ENCODE measurements at places on chromosomes 12 and 14.

- no peak for DNase-seq
Measured at GRCh38 chr14:86604561-86604960, 1074.6 kb downstream of the FLRT2 start.

DNA sequence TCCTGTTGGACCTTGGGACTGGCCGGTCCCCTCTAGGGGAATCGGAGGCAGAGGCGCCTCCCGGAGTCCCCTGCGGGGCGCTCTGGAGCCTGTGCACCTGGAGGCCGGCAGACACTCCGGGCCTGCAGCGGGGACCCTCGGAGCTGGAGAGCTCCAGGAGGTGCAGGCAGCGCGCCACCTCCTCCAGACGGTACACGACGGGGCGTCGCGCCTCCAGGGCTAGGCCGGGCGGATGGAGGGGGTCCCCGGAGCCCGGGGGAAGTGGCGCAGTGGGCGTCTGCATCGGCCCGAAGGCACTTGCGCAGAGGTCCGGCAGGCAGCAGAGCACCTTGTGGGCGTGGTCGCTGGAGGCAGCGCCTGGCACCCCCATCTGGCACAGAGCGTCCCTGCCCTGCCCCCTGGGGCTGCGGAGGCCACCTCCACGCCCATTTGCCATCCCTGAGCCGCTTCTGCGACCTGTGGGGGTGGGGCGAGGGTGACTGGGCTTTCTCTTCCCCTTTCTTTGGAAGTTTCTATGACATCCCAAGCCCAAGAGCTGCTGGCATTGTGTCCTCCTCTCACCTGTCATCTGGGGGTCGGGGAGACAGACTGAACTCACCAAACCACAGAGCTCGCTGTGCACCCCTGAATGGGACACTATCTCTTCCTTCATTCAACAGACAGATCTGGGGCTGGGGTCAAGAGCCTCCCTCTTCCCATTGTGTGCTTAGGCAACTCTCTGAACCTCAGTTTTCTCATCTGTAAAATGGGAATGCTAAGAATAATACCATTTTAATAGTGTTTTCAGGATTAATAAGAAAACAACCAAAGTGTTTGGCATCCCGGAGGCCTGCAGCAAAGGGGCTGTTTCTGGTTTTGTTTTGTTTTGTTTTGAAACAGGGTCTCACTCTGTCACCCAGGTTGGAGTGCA, 37.5 kb upstream of the CORO1C start:
- no peak for DNase-seq

GRCh38 chr12:55955344-55955743, 10.5 kb downstream of the PMEL start:
- DNase-seq, result no peak

- no peak for DNase-seq
Measured at GRCh38 chr12:52119398-52120254, 40.1 kb downstream of the SMIM41 start.

GRCh38 chr14:103625356-103626095, 3.5 kb upstream of the KLC1 start:
- DNase-seq, result no peak

- DNase-seq, result no peak
Measured at GRCh38 chr12:68065687-68066086, 76.4 kb downstream of the IFNG-AS1 start.

DNA sequence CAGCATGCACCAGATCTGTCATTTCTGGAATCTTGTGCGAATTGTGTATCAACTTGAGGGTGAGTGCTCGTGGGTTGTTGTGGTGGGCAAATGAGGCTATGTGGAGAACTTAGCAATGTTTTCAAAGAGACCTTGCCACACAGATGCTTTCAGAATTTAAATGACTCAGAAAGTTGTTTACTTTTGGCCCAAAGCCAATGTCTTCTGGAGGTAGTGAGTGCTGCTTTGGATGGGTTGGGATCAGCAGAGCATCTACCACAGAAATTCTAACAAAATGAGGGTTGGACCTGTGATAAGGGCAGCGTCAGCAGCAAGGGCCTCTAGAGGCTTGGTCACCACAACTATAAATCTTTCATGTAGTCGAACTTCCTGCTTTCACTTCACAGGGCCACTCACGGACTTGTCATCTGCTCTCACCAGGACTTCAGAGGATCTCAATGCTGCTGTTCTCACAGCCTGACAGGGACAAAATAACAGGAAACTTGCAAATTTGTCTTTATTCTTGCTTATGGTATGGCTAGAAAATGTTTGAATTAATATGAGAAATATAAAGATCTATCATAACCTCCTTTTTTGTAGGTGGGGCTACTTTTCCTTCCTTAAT, 111.4 kb downstream of the DACT1 start:
- DNase-seq, result no peak

DNA sequence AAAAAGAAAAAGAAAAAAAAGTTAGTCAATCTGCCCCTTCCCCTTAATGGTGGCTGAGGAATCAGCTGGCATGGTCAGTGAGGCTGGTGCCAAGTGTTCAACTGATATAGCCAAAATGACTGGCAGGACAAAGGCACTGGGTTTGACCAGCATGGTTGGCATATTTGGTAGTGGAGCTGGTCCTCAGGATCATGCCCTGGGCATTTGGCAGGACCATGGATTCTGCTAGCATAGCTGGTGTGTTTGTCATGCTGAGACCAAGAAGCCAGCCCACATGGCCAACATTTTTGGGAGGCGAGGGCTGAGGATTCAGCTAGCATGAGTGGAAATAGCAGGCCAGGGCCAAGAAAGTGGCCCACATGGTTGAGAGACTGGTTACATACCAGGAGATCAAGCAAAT, 136.5 kb downstream of the FBXL14 start:
- no peak for DNase-seq

GRCh38 chr14:38184132-38184531, 23.6 kb upstream of the SSTR1 start:
- DNase-seq, result no peak

- DNase-seq, result no peak
Measured at GRCh38 chr14:67166450-67166853, 22.8 kb upstream of the GARIN2 start.

DNA sequence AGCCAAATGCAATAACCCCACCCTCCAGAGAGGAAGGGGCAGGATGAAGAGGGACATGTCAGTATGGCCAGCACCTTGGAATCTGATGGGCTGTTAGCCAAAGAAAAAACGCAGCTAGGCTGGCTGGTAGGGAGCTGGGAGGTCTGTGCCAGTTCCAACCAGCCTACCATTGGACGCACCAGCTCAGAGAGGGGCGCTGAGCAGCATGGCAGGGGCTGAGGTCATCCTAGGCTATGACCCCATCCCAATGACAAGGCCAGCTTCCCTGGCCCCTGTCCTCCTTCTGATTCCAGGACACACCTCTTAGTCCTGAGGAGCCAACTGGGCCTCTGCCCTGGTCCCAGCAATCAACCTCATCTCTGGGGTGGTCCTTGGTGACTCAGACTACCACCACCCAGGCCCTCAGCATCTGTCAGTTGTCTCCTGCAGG, 12.2 kb downstream of the ACTN1 start:
- DNase-seq, result no peak

DNA sequence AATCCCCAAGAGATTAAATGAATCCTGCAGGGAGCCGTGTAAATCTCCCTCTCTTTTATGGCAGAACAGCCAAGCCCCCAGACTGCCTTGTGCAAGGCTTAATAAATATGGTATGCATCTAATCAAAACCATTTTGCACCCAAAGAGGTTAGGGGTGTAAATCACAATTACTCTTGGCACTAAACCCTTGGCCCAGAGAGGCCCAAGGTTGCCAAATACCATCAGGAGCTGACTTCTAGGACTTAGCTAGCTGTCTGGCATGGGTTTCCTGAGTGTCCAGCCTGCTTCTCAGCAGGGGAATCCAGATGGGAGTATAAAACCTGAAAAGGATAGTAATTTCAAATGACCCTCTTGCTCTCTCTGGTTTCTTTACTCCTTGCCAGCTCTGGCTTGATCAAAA, 610.4 kb downstream of the MED13L start:
- no peak for DNase-seq

- no peak for DNase-seq
Measured at GRCh38 chr14:35085441-35085840, 36.3 kb downstream of the PPP2R3C start.

DNA sequence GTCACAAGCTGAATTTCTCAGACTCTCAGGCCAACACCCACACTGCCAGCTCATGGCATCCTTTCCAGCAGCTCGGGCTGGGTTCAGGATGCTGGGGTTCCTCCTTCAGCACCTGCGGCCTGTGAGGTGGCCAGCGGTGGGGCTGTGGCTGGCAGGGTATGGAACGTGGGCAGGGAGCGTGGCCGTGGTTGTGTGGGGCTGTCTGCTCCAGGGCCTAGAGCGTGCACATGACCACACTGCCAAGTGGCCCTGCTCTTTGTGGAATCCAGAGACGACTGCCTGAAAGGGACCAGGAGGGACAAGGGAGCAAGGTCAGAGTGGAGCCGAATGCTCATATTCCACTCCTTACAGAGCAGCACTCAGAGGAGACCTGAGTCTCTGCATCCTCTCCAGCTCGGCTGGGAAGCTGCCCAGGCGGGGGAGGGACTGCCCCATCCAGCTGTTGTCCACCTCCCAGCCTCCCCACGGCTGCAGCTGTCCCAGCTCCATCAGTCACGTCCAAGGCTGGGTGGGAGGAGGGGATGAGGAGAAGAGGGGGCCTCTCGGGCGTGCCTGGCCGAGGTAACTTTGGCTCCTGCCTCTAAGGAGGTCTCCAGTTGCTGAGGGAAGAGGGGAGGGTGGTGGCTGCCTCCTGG, 71.3 kb downstream of the TSPAN9 start:
- no peak for DNase-seq

- no peak for DNase-seq
Measured at GRCh38 chr12:63853978-63854377, 9.5 kb downstream of the SRGAP1 start.

- DNase-seq, result no peak
Measured at GRCh38 chr12:121237415-121237814, 27.5 kb downstream of the P2RX4 start.

GRCh38 chr12:104602406-104602805, 145.7 kb downstream of the CHST11 start:
- no peak for DNase-seq

DNA sequence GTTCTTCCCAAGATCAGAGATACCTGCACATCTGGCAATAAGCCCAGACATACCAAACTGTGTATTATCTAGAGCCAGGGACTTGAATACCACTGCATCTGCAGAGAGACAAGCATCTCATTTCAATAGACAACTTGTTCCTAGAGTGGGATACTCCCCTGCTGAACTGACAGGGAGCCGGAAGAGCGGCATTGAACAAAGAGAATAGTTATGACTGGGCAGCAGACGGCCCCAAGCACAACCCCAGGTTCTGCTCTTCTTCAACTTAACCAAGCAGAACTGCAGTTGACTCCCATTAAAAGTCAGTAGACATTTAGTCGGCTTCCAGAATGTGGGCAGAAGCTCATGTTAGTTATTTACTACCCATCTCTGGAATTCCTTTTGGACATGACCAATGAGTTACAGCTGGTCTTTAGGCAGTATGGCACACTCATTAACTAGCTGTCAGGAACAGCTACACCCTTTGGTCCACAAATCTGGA, 112.9 kb downstream of the HMGA2 start:
- DNase-seq, result no peak

DNA sequence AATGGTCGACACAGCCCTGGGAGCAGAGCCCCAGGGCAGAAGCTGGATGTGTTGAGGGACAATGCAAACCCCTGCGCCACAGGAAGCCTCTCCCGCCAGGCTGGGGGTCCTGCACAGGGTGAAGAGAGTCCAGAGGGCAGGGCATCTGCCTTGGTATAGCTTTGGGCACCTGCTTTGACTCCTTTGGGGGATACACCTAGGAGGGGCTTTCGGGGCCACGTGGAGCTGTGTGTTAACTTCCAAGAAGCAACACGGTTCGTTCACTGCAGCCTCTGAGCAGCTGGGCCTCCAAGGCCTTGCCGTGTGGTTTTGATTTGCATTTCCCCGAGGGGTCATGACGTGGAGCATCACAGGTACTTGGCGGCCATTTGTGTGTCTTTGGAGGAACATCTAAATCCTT, 5.8 kb upstream of the PUS1 start:
- DNase-seq, result no peak

DNA sequence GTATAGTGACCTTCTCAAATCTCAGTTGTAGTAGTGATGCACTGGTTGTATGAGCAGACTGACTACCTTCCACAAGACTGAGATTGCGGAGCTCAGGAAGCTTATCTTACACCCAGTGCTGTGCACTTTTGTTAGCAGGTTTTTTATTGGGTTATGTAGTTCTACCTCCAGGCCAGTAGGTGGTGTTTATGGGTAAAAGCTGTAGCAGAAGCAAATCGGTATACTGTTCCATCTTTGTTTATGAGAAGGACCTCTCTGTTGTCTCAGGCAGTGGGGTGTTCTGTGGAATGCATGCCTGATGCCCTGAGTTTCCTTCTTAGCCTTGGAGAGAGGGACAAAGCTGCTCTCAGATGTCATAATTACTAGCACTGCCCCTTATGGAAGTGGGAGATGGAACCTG, 217.8 kb downstream of the LRFN5 start:
- no peak for DNase-seq

- DNase-seq, result no peak
Measured at GRCh38 chr12:69901221-69901905, 76.3 kb downstream of the MYRFL start.

- DNase-seq, result no peak
Measured at GRCh38 chr14:21206753-21207684, 51.2 kb upstream of the OR5AU1 start.

DNA sequence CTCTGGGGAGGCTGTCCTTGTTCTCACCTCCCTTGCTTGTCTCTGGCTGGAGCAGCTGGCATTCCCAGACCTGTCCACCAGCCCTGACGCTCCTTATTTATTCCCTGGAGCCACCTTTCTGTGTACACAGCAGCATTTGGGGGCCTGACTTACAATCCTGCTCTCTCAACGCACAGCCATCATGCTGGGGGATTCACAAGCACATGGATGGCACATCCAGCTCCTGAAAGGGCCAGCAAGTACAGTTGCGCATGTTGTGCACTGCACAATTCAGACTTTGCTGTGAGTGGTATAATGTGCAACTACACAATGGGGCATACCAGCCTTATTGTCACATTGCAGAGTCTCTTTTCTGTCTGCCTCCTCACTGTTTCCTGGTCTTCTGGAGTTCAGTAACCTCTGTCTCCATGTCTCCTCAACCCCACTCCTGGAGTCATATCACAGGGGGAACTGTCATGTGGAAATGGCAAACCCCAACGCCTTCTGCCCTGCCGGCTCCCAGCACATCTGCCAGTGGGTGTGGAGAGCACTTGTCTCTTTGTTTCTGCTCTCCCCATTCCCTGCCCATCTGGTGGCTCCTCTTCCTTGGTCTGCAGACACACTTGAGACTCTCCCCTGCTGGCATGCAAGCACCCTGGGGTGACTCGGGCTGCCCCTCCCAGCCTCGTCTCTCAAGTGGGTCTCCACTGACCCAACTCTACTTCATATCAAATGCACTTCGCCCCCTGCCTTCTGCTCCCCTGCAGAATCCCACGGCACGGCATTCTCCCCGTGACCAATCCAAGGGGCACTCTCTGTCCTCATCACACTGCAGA, 41.2 kb upstream of the MEG3 start:
- no peak for DNase-seq

- DNase-seq, result no peak
Measured at GRCh38 chr12:6450091-6450868, 1.6 kb upstream of the TAPBPL start.

GRCh38 chr14:86541972-86542371, 1012.0 kb downstream of the FLRT2 start:
- no peak for DNase-seq
